Stimulated activated naive CD4-positive, alpha-beta T cell (primary cell): ENCODE measurements at places on chromosomes 1 and 21.

GRCh38 chr1:9332513-9333143 is 39.9 kb downstream of the SPSB1 start:
- no peak for DNase-seq

DNA sequence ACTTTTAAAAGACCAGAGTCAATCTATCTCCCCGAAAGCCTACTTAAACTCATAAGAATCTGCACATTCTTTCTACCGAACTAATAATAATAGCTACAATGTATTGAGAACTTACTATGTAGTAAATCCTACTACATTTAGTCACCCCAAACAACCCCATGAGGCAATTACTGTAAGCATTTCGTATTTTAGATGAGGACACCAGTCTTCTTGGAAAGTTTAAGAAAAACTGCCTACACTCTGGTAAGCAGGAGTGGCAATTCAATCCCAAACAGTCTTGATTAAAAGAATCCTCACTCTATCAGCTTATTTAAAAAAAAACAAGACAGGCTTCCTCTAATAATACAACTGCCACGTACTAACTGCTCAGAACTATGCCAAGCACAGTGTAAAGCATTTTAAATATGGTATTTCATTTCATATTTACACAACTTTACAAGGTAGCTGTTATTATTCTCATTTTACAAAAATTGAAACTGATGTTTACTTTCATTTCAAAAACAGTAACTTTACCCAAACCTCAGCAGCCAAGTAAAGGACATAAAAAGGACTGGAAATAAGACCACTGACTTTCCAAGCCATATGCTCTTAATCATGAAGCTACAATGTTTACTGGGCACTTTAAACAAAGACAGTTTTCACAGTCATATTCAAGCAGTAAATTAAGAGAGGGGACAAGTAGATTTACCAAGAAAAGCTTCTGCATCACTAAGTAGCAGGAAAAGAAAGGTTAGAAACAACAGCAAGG is 13.9 kb downstream of the ARID4B start:
- no peak for DNase-seq

DNA sequence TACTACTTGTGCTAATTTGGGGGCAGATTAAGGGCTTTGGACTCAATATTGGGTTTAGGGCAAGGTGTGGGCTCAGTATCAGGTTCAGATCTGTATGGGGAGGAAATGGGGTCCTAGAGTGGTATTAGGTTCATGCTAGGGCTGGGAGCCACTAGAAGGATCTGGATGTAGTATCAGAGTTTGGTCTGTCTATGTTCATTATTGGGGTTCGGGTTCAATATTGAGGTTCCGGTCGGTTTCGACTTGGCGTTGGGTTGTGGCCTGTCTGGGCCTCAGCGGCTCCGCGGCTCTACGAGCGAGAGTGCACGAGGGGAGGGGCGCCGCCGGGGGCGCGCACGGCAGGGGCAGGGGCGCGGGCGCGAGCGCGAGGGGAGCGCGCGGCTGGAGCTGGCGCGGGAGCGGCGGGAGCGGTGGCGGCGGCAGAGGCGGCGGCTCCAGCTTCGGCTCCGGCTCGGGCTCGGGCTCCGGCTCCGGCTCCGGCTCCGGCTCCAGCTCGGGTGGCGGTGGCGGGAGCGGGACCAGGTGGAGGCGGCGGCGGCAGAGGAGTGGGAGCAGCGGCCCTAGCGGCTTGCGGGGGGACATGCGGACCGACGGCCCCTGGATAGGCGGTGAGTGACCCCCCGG is at the start of gene PTPRF:
Gene PTPRF, plus strand, starts transcription at position 401 of the 624 bp plus-strand sequence. CDS start 14,193 bp downstream, outside the sequence.
- peak; percentile 4 for DNase-seq

GRCh38 chr1:21220815-21221214 is 44.1 kb upstream of the EIF4G3 start:
- DNase-seq, result no peak

- no peak for DNase-seq
These were observed 5.0 kb upstream of the MEAF6 start for GRCh38 chr1:37519613-37520012.

DNA sequence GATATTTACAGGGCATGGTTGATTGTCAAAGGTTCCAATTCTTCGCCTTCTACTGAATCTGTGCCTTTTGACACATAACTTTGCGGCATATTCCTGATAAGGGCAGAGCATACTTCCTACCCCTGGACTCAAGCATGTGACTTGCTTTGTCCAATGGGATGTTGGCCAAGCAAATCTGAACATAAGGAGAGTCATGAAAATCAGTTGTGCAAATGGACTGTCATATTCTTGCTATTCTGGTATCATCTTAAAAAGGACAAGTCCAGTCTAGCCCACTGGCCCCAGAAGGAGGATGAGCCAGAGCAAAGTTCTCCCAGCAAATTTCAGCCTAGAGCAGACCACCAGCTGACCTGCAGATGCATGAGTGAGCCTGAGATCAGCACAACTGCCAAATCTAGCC is 41.0 kb upstream of the MUTYH start:
- DNase-seq, result no peak

GRCh38 chr1:204289280-204289679 is 70.4 kb downstream of the PLEKHA6 start:
- no peak for DNase-seq

GRCh38 chr1:161501234-161501633 is 4.0 kb upstream of the FCGR2A start:
- DNase-seq, result no peak

GRCh38 chr1:151325231-151325630 is 2.0 kb downstream of the PI4KB start:
- DNase-seq, result no peak

DNA sequence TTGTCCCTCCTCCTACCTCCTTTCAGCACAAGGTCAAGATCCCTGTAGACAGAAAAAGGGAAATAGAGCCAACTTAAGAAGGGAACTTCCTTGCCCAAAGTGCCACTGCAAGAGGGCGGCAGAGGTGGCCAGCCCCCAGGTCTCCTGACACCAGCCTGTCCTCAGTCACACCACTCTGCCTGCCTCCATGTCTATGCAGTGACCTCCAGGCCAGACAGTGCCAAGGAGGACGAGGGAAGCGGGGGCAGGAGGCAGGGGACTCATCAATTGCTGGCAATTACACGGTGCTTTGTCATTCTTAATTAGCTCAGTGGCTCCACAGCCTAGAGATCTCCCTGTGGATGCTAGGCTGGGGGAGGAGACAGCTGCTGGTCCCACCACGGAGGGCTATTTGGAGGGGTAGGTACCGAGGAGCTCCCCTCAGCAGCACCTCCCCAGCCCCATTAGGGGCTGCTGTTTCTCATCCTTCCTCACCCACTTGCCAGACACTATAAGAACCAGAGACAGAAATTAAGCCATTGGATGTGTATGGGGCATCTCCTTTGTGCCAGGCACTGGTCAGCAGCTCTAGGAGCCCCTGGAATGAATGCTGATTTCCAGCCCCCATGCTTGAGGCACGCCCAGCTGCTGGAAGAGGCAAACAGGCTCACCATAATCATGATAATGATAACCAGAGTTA is 6.1 kb upstream of the LDLRAP1 start:
- no peak for DNase-seq

DNA sequence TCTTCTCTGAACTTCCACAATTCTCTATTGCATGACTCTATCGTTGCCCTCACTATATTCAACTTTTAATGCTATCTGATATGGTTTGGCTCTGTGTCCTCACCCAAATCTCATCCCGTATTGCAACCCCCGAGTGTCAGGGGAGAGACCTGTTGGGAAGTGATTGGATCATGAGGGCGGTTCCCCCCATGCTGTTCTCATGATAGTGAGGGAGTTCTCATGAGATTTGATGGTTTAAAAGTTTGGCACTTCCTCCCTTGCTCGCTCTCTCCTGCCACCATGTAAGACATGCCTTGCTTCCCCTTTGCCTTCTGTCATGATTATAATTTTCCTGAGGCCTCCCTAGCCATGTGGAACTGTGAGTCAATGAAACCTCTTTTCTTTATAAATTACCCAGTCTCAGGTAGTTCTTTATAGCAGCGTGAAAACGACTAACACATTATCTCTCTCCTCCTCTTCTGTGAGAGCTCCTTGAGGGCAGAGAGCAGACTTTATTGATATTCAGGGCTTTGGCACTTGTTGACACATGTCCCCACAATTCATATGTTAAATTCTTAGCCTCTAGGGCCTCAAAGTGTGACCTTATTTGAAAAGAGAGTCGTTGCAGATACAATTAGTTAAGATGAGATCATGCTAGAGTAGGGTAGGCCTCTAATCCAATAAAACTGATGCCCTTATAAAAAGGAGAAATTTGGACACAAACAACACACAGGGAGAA is 52.1 kb downstream of the ADCY10 start:
- DNase-seq, result no peak

- DNase-seq, result no peak
These were observed 28.1 kb upstream of the ZYG11A start for GRCh38 chr1:52814465-52814864.

- DNase-seq, result no peak
These were observed 406.6 kb upstream of the TMPRSS15 start for GRCh38 chr21:18810136-18810535.

GRCh38 chr1:32767641-32768040 is 49.5 kb downstream of the YARS1 start:
- DNase-seq, result no peak

DNA sequence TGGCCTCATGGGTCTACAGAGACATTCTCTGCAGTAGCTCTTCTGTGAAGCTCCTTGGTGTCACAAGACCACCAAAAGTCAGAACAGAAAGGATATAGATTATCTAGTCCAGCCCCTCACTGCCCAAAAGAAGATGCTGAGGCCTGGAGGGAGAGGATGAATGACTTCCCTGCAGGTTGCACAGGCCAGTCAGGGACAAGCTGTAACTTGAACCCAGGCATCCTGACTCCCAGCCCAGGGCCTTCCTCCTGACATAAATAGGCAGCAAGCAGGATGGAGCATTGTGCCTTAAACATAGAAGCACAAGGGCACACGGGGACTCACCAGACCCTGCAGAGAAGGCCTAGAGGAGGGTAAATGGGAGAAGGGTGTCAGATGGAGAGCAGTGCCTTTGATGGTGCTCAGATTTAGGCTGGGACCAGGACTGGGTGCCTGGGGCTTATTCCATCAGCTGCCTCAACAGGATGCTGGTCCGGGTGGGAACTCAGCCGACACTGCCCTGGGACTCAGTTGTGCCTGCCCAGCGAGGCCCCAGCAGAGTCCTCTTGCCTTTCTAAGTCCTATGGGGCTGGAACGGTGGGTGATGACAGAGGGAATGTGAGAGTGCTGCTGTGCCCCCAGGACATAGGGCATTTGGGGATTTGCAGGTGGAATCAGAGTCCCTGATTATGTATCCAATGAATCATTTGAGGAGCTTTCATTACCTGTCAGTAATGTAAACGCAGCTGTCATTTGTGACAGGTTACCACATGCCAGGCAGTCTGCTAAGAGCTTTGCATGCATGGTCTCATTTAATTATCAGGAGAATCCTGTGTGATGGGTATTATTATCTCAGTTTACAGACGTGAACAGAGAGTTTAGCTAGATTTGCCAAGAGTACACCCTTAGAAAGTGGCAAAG is 13.2 kb downstream of the S100A7A start:
- no peak for DNase-seq

- DNase-seq, result peak; percentile 32
These were observed 573 bp downstream of the KLHL21 start for GRCh38 chr1:6601923-6602668.

DNA sequence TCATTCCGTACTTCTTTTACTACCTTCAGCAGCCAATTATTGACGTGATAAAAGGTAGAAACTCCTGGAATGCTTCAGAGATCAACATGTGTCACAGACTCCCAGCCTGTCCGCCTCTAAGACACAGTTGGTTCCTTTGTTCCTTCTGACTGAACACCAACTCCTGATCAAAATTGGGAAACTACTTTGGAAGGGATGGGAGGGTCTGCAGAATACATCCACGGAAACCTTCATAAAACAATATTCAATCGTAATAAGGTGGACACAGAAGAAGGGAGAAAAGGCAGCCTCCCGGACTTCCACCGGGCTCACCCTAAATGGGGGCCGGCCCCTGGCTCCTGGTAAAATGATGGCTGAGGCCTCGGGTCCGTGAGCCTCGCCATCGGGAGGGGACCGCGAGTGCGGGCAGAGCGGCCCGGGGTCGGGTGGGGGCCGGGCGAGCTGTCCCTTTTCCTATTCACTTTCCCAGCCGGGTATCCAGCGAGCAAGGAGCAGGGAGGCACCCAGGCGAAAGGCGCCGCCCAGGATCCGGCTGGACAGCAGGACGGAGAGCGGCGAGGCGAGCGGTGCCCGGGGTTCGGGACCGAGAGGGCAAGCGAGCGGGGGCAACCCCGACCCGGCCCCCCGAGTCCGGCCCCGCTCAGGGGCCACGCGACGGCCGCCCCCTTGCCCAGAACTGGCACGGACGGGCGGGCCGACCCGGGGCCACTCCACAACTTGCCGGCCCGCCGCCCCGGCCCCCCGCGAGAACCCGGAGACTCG is 805 bp downstream of the NRIP1 start:
- DNase-seq, result peak; percentile 18

GRCh38 chr1:53259932-53260331 is 21.6 kb upstream of the MAGOH start:
- DNase-seq, result no peak

DNA sequence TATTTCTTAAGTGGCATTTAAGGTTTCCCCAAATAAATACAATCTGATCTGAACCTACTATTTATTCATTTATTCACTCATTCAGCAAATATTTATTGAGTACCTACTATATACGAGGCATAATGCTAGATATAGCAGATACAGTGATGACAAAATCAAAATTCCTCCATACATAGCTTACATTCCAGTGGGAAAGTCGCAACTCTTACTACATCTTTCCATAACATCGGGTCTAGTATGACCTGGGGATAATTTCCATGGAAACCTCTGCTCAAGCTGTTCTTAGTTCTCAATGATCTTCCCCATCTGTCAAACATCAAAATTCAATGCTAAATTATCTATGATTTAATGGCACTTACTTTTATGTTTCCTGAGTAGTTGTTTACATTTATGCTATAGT is 70.8 kb upstream of the PRKACB start:
- no peak for DNase-seq

DNA sequence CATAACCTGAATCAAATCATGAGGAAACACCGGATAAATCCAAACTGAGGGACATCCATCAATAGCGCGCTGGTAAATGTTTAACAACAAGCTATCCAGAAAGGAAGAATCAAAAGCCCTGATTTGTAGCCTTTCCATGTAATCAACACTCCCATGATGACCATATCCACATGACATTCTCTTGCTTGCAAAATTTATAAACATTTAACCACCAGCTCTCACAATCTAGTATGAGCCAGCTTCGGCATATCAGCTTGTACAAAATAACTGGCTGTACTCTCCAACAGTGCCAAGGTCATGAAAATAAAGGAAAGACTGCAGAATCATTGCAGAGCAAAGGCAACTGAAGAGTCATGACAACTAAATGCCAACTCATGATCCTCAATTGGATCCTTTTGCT is 15.7 kb downstream of the HSD11B1 start:
- no peak for DNase-seq

- DNase-seq, result no peak
These were observed 115.6 kb upstream of the GUCA2B start for GRCh38 chr1:42037586-42037985.

- DNase-seq, result no peak
These were observed 59.5 kb upstream of the TMEM51 start for GRCh38 chr1:15094056-15094455.

- no peak for DNase-seq
These were observed 281.6 kb upstream of the RGS18 start for GRCh38 chr1:191876631-191877030.

- no peak for DNase-seq
These were observed 125.8 kb upstream of the PALMD start for GRCh38 chr1:99520121-99520520.

GRCh38 chr1:82464362-82465001 is 663.7 kb downstream of the ADGRL2 start:
- DNase-seq, result no peak

GRCh38 chr1:25813071-25813733 is 6.6 kb upstream of the MTFR1L start:
- no peak for DNase-seq
